ENCODE measurements at places on chromosomes 6 and 20. TPM values are rescaled to one million over a fixed set of nuclear protein-coding genes. Genes with fewer than 3 reads are reported as not detected.

Gene RAMACL
- total RNA-seq: 2.3 TPM

Gene ISM1
- 0.33 TPM for total RNA-seq

Gene POM121L2
- not detected for total RNA-seq

Gene TSHZ2
- total RNA-seq: 1.5 TPM

Gene TMEM63B
- total RNA-seq: 25.3 TPM

Gene CEP57L1
- 27.0 TPM for total RNA-seq

Gene ASIP
- not detected for total RNA-seq

Gene OPRM1
- not detected for total RNA-seq

Gene ZBTB46
- 16.7 TPM for total RNA-seq

Gene SLC2A10
- 49.7 TPM for total RNA-seq

Gene HSPA1L
- 0.89 TPM for total RNA-seq

Gene OXT
- not detected for total RNA-seq

Gene TRIM40
- total RNA-seq: not detected

Gene HMGCLL1
- total RNA-seq: not detected

Gene KIAA1755
- 0.66 TPM for total RNA-seq

Measured in uterine smooth muscle cell (primary cell).